ENCODE measurements at places on chromosomes 2 and 18.

GRCh38 chr2:69168950-69169654 is 156.1 kb downstream of the ANTXR1 start:
- no peak for DNase-seq

DNA sequence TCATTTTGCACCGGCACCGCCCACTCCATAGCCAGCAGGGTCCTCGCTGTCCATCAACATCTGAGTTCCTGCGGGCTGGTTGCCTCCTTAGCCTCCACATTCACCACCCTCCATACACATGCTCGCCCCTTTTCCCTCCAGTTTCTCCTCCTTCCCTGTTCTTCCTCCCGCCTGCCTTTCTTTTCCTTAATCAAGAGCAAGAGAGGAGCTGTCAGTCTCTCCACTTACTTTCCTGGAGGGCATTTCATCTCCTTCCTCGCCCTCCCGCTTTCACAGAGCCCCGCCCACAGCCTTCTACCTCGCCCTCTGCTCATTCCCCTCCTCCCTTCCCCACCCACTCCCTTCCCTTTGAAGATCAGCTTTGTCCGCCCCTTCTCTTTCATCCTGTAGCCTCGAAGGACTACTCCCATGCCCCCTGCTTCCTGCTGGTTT is 13.8 kb upstream of the ZBTB7C start:
- DNase-seq, result no peak

DNA sequence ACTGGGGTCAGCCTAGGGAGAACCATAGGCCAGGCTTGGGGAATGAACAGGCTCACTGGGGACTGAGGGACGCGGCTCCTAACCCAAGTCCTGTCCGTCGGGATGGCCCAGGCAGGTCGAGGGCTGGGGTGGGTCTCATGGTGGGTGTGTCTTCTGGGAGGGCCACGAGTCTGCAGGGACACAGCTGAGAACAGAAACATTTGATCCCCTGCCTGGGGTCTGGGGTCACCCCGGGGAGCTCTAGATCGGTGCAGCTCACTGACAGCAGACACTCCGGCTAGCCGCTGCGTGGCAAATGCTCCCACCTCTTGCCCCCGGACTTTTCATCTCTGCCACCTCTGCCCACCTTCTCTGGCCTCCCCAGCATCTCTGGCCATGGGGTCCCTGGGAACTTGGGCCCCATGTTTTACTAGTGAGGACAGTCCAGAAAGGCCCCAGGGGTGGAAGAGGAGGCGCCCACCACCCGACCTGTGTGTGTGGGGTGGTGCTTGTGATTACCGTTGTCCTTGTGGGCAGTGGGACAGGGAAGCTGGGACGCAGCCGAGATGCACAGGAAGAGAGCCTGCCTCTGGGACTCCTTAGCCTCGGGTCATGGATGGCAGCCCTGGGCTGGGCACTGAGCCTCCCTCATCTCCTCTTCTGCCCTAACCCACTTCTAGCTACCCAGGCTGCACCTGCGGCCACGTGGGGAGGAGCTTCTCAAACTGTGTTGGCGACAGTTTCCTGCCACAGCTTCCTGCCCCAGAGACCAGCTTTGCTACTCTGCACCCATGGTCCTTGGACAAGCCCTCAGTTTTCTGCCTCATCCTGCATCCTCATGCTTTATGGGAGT is 4.9 kb downstream of the ZAP70 start:
- DNase-seq, result peak; percentile 79

DNA sequence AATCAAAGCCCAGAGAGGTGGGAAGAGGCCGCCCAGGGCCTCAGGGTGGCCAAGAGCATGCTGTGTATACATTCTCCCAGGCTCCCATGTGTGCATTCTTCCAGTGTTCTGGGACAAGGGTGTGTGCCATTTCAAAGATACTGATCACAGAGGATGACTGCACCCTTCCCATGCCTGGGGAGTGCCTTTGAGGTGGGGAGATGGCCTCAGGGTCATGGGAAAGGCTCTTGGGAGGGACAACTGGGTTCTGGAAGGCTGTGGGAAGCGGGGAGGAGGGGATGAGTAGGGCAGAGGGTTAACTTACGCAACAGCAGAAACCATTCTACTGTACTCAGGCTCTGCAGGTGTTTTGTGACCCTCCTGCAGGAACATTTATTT is 40.9 kb downstream of the KLHL29 start:
- no peak for DNase-seq

- no peak for DNase-seq
Observed at GRCh38 chr18:46397174-46397573, 259.8 kb downstream of the LOXHD1 start.

Data from stimulated activated naive CD8-positive, alpha-beta T cell treated with anti-CD3 and anti-CD28 coated beads, Interleukin-15, Interleukin-2, amounts not matched to agents 100 U/mL and 50 U/mL, for 24 hours (primary cell).